ENCODE measurements at places on chromosomes 11 and 22.

GRCh38 chr11:14914536-14914935 lies 22.5 kb upstream of the CYP2R1 start:
- DNase-seq = no peak

- peak; percentile 81 for DNase-seq
Observed at GRCh38 chr11:65551572-65552387, 6.4 kb downstream of the LTBP3 start.

DNA sequence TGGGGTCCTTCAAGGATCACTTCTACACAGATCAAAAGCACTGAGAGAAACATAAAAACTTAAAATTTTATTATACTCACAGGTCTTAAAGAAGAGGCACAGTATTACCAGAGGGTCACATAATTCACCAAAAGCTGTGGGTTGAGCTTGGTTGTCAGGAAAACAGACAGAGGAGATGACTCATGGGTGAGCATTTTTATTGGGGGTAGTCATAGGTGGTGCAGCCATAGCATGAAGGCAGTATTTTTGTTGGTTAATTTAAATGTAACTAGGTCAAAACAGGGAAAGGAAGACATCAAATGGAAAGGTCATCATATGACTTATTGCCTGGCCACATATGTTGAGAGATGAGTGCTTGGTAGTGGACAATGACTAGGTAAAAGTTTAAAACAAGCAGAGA lies 24.2 kb downstream of the OR5B17 start:
- DNase-seq = no peak

DNA sequence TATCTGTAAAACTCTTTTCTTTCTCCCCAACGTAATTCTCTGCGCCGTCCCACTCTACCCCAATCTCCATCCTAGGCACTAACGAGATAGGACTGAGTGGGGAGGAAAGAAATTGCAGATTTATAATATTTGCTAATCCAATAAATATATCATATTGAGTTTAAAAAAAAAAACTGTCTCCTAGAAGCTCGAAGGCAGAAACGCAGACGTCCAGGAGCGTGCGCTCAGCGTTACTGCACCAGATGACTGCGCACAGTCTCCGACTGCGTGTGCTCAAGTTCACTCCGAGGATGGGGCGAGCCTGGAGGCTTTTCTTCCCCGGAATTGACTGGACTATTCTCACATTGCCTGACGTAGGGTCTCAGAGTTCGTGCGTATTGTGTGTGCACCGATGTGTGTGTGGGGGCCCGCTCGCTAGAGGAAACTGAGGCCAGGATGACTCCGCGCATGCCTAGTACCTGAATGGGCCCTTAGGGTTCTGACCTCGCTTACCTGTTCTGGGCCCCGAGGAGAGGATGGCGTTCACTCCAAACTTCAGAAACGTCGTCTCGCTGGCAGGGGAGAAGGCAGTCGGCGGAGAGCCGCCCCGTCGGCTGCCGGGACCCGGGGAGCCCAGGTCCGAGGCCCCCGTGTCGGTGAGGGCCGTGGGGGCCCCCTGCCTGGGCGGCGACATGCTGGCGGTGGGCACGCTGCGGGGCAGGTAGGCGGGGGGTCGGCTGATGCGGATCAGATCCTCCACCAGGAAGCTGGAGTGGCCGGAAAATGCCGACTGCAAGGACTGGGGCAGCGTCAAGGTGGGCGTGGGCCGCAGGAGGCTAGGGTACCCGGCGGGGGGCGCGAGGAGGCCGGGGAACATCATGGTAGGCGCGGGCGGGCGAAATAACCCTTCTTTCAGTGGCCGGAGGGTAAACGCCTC lies 551 bp downstream of the DBX1 start:
- no peak for DNase-seq

DNA sequence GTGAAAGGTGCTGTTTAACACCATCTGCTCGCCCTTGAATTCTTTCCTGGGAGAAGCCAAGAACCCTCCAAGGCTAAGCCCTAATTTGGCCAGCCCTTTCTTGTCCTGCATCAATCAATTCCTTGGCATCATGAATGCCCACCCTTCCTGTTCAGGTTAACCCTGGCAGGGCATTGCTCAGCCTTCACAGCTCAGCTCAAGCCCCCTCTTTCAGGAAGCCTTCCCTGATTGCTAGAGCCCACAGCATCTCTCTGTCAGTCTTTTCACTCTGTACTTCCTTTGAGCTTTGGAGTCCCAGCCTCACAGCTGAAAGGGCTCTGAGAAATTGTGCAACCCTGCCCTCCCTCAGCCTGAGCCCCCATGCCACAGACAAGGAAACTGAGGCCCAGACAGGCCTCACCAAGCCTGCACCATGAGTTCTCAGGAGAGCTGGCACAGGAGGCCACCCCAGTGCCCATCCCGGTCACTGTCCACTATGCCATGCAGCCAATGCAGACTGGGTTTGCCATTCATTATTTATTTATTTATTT lies 16.9 kb downstream of the RPL3 start:
- no peak for DNase-seq

GRCh38 chr11:16987205-16987568 lies 27.0 kb downstream of the PLEKHA7 start:
- no peak for DNase-seq

DNA sequence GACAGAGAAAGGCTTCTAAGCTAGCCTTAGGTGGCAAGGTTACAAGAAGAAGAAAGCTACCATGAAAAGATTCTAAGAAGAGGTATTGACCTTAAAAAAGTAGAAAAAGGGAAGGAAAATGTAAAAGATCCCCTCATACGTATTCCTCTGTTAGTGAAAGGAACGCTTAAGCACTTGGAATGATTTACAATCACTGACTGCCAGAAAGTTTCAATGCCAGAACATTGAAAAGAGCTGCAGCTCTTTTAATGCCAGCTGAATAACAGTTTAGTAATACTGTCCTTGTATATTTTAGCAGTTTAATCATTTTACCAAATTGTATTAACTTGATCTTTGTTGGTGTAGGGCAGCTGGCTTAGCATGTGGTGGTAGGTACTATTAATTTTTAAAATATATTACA lies 650.7 kb downstream of the FAM181B start:
- DNase-seq = no peak

DNA sequence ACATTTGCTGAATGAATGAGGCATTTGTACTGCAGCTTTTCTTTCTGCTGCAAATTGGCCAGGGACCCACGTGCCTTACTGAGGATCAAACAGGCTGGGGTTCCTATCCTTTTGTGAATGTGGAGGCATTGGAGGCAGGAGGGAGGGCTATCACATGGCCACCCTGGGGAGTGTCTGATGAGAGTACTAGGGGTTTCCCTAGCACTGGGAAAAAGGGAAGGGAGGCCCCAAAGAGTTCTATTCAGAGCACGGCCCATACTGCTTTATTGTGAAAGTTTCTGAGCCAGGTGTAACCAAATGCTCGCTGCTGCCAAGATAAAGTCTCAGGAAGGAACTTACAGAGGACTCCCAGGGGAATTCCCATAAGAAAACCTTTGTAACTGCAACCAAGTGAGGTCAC lies 78.4 kb upstream of the ANO1 start:
- no peak for DNase-seq

DNA sequence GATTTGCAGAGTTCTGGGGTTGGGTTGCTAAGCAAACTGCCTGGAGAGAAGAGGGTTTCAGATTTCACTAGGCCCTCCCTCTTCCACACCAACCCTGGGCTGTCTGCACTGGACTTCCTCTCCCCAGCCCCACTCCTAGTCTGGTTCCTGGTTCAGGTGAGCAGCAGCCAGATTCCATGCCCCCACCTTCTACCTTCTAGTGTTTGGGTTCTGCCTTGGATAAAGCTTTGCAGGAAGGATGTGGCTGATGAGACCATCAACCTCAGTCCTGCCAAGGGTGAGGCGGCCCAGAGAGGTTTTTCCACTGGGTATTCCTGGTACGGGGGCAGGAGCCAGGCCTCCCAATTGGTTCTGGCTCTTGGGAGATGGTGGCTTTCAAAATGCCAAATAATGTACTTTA lies 68.3 kb downstream of the BCR start:
- no peak for DNase-seq

DNA sequence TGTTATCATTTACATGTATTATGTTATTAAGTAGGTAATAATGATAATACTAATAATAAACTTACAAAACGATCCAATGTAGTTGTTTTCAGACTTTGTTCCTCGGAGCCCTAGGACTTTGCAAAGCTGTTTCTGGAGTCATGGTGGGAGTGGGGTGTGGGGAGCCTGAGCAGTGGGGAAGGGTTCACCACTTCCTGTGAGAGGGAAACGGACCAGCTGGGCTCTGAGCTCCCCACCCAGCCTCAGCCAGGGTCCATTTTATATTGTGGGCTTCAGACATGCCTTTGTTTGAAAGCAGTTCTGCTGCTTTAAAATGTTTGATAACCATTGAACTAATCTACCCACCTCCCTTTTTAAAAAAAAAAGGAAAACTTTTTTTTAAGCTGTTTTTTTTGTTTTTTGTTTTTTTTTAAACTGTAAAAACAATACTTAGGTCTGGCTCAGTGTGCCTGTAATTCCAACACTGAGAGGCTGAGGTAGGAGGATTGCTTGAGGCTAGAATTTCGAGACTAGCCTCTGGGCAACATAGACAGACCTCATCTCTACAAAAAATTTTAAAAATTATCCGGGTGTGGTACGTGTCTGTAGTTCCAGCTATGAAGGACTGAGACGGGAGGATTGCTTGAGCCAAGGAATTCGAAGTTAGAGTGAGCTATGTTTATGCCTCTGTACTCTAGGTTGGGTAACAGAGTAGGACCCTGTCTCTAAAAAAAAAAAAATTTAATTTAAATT lies 7.0 kb downstream of the SERPING1 start:
- no peak for DNase-seq

GRCh38 chr11:46305295-46305694 lies 27.8 kb downstream of the CREB3L1 start:
- DNase-seq = no peak

GRCh38 chr11:61448552-61448927 lies 18.6 kb downstream of the SDHAF2 start:
- no peak for DNase-seq

GRCh38 chr11:131491503-131491902 lies 121.1 kb downstream of the NTM start:
- DNase-seq = no peak

DNA sequence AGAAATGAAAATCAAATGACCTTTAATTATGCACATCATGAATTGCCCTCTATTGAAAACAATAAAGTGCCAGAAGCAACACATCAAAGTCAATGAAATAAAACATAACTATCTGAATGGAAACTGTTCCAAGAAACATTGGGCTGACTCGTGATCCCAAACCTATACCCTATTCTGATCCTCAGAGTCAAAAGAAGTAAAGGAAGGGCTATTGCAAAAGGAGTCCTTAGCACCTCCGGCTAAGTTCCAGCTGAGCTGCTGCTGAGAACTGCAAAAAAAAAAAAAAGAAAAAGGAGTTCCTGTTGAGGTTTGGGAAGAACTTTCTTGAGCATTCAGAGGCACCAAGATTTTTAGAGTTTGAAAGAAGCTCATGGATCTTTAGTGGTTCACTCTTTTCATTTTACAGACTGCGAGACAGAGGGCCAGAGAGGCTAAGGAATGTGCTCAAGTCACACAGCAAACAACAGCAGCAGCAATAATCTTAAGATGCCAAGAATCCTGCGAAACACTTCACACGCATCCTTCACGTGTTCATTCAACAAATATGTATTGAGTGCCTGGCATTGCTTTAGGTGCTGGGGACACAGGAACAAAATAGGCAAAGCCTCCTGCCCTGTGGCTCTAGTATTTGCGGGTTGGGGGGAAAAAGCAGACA lies 841 bp upstream of the TMPRSS13 start:
- no peak for DNase-seq

DNA sequence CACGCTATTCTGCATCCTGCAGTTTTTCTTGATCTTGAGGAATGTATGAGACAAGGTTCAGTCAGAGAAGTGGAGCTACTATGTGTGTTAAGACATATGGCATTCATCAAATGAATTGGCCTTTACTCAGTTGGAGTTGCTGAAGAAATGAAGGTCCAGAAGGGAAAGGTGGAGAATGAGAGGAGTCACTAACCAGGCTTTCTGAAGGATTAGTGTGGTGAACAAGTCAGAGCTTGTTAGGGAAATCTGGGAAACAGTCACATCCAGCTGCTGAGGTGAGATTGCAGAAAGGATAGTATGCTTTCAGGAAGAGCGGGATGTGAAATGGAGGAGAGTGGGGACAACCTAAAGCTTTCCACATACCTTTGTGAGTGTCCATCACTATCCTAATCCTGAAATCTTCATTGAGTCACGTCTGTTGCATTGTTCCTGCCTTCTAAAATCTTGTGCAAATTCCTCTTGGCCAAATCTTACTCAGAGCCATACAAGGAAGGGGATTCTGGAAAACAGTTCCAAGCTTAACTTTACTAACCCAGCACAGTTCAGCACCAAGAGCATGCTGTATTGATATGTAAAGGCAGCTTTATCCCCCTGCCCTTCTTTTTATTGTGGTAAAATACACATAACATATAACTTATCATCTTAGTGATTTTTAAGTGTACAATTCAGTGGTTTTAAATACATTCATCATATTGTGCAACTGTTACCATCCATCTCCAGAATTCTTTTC lies 11.4 kb upstream of the PITPNB start:
- DNase-seq = no peak

DNA sequence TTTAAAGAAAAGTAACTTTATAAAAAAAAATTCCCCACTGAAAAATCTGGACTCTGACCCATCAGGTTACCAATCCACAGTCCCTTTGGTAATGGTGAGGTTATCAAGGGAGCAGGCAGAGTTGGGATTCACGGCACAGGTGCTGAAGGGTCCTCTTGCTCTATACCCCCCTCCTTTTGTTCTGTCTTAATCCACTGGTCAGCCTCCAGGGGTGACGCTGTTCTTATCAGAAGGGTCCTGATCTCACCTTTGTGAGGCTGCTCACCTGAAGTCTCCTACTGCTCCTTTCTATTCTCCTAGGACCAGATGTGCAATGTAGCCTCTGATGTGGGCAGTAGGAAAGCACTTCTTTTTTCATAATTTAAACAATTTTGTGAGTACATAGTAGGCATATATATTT lies 80.6 kb upstream of the E2F8 start:
- DNase-seq = no peak

DNA sequence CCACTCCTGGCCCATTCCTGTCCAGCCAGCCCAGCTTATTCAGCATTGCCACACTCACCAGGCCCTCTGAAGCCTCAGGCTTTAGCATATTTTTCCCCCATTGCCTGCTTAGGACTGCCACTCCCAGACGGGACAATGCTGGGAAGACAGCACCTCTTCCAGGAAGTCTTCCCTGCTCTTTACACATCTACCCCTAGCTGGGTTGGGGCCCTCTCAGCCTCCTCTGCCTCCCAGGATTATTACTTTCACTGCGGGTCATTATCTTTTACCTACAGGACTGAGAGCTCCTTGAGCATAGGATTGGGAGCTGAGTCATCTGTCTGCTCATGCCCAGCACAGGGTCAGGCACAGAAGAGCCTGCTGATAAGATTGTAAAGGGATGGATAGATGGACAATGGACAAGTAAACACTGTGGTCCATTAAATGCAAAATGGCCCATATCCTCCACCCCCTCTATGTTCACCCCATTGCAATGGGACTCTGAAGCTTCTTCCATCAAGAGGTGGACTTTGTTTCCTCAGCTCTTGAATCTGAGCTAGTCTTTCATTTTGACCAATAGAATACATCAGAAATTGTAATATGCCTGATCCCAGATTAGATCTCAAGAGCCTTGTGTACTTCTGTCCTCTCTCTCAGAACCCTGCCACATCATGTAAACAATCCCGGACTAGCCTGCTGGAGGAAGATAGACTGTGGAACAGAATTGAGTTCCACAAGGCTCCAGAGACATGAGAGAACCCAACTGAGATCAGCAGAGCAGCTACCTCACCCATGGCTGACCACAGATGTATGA lies 32.0 kb upstream of the LRRC32 start:
- DNase-seq = no peak
